SHP77 treated with DMSO at 0.1 percent for 48 hours (cell line): ENCODE measurements at places on chromosomes 3 and 15.

GRCh38 chr3:178440043-178440442 is 96.2 kb upstream of the KCNMB2 start:
- DNase-seq = no peak

GRCh38 chr3:178512647-178513046 is 23.6 kb upstream of the KCNMB2 start:
- DNase-seq = no peak

DNA sequence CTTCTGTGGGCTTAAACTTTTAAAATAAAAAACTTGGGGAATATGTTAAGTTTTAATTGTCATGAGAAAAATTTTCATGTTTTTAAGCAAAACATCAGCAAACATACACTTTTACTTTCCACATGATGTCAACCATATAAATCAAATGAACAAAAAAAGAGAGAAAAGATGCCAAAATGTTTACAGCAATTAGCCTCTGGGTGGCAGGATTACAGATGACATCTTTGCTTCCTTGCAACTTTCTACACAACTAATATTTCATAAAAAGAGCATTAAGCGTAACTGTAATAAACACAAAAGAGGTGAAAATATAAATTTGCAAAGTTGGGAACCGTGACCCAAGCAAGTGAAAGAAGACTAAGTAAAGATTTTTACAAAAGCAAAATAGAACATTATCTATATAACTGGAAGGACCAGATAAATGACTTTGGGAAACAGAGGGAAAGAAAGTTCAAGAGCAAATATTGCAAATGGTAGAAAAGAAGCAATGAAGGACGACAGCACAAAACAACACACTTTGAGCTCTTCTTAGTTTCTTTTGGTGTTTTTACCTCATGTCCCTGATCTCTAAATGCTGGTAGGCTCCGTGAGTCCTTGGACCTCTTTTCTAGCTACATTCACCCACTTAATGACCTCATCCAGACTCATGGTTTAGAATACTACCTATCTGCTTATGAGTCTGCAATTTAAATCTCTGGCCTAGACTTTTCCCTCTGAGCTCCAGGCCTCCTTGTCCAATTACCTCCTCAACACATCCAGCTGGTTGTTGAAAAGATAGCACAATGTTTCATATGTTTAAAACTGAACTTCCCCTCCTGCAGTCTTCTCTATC is 9.4 kb downstream of the TP53BP1 start:
- DNase-seq = no peak

DNA sequence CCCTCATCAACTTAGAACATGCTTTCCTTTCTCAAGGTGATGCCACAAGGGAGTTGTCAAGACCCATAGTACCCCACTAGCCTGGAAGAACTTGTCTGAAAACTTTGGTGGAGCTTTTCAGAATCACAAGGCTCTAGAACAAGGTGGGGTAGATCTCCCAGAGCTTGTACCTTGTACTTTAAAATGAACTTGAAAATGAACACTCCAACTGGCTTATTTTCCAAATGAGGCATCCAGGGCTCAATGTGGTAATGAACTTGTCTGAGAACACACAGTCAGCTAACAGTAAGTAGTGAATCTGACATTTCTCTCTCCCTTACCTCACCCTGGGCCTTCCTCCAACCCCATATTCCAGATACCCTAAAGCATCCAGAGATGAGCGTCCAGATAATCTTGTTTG is 81.8 kb upstream of the THBS1 start:
- DNase-seq = no peak

GRCh38 chr3:4548356-4548755 is 55.2 kb downstream of the ITPR1 start:
- no peak for DNase-seq
